ENCODE measurements at places on chromosomes 5 and 9. TPM values are rescaled to one million over a fixed set of nuclear protein-coding genes. Genes with fewer than 3 reads are reported as not detected.

Gene CRHBP
- 0.27 TPM for total RNA-seq

Gene UBE2QL1
- not detected for total RNA-seq

Gene C9
- total RNA-seq: not detected

Gene SLC6A7
- total RNA-seq: not detected

Gene TMCO6
- total RNA-seq: 38.8 TPM

Gene TMOD1
- total RNA-seq: 0.45 TPM

Gene CATSPER3
- total RNA-seq: 1.4 TPM
